ENCODE measurements at places on chromosomes 13 and 19. TPM values are rescaled to one million over a fixed set of nuclear protein-coding genes. Genes with fewer than 3 reads are reported as not detected.
A peak's percentile ranks its signal among the peaks of the same experiment; 100 is the strongest.

- no peak for DNase-seq
Observed at GRCh38 chr19:1675633-1676350, 23.4 kb upstream of the TCF3 start.

DNA sequence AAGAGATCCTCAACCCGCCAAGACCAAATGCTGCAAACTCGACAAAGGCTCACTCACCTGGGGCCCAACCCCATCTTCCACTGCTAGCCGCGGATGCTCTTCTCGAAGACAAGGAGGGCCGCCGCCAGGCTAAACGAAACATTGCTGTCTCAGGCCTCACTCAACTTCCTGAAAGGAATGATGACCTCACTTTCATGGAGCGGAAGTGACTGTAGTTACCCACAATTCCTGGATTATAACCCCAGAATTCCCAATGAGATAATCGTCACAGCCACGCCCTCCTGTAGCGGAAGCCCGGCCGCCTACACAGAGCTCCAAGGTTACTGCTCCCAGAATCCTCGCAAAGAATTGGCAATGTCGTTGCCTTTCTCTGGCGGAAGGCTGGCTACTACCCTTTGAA is 10.5 kb upstream of the ZNF112 start:
- DNase-seq: no peak

DNA sequence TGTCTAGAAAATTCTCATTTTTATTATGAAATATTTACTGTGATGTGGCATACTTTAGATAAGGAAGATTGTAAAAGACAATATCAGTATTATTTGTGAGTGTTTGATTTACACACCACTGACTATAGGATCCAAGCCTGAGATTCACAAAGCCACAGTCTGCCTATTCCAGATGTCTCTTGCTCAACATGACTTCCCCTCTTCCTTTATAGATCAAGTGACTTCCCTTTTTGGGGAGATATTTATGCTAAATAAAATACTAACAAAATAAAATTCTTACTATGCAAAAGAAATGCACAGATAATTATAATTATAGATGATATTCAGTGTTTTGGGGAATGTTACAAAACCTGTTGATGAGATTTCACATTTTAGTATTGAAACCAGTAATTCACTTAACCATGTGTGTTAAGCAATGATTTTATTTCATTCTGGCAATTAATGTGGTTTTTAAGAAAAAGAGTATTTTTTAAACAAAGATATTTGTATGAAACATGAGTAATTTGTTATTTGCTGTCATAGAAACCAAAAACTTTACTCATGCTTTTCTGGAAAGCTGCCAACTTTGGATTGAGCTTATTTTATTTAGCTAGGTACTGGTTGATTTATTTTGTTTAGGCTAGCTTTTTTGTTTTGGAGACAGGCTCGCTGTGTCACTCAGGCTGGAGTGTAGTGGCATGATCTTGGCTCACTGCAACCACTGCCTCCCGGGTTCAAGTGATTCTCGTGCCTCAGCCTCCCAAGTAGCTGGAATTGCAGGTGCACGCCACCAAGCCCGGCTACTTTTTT is 13.7 kb upstream of the GPR183 start:
- DNase-seq: peak; percentile 68

DNA sequence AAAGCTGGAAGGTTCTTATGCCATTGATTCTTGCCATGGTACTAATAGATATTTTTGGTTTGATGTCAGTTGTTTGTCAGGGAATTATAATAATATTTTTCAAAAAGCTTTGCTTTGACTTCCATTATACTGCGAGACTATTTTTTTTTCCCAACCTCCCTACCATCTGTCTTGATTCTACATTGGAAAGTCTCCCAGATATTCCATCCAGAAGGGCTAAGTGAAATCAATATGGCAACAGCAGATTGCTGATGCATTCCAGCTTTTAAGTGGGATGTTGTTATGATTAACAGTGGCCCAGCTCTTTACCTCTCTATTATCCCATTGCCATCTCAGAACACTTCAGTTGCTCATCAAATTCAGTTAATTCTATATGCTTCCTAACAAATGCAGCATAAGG is 247.4 kb downstream of the OXGR1 start:
- no peak for DNase-seq

- DNase-seq: peak; percentile 78
Observed at GRCh38 chr13:50909605-50910484, at the start of gene RNASEH2B. Gene RNASEH2B, plus strand, starts transcription at chr13:50909791. Its CDS starts 286 bp downstream, at chr13:50910077.

- DNase-seq: no peak
Observed at GRCh38 chr19:10603084-10603872, 16.2 kb upstream of the AP1M2 start.

- DNase-seq: no peak
Observed at GRCh38 chr13:102628559-102628958, 31.8 kb downstream of the TPP2 start.

GRCh38 chr13:105311094-105311493 is 1224.4 kb downstream of the EFNB2 start:
- DNase-seq: no peak

- DNase-seq: no peak
Observed at GRCh38 chr13:113562844-113563243, 21.7 kb upstream of the TFDP1 start.

TUBB4A gene
- total RNA-seq: not detected

OR7C1 gene
- total RNA-seq: not detected
